ENCODE measurements at places on chromosomes 2 and 18. TPM values are rescaled to one million over a fixed set of nuclear protein-coding genes. Genes with fewer than 3 reads are reported as not detected.

DNA sequence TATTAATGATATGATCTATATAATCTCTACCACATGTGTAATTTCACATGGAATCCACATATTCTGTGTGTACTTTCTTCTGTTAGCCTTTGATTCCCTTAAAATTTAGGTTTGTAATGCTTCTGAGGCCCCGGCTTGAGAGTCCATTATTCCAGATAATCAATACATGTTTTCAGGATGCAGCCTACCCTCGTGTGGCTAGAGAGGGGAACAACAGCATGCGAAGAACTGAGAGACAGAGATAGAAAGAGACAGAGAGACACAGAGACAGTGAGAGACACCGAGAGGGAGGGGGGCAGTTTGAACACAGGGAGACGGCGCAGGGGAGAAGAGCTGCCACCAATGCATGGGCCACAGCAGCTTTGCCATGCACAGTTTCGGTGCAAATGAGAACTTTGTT lies 185.4 kb downstream of the SNTG2 start:
- no peak for DNase-seq

Gene MDH1B
- 0.40 TPM for total RNA-seq

- no peak for DNase-seq
These were observed 102.8 kb downstream of the RNF144A start for GRCh38 chr2:7020059-7020458.

DNA sequence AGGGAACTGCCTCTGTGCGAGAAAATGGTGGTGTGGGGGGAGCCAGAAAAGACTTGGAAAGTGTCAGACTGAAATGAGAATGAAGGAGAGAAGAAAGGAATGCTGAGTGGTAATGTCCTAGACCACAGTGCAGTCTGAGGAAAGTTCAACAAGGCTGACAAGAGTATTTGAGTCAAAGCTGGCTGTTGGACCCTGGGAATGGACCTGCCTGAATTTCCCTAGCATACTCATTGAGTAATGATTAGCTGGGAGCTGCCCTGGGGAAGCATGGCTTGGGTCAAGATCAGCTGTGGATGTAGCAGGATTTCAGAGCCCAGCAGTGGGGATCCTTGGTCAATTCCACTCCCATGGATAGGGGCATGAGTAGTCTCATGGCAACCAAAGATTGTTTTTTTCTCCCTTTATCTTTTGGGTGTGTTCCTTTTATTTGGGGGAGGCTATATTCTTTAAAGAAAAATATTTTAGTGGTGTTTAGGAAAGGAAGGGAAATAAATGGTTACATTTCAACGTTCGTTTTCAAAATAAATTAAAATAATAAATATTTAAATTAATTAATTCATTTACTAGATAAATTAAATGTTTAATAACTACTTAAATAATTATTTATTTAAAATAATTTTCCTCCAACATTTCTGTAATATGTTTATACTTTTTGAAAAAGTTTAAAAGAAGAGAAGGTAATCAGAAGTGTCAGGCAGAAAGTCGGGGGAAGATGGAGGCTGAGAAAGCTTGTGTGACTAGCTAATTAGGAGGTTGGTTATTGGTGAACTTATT lies 15.9 kb upstream of the LHCGR start:
- no peak for DNase-seq

DNA sequence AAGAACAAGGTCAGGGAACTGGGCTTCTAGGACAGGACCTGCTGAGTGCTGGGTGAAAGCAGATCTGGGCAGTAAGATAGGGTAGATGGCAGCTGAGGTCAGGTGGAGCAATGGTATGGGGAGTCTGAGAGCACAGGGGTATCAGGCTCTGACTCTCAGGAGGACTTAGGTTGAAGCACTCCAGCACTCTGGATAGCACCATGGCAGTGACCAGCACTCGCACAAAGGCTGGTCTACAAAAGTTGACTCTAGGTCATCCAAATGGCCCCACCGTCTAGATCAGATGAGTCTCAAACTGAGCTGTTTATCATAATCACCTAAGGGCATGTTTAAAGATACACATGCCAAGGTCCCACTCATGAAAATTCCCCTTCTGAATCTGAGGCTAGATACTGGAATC lies 60.1 kb downstream of the CDKL4 start:
- no peak for DNase-seq

DNA sequence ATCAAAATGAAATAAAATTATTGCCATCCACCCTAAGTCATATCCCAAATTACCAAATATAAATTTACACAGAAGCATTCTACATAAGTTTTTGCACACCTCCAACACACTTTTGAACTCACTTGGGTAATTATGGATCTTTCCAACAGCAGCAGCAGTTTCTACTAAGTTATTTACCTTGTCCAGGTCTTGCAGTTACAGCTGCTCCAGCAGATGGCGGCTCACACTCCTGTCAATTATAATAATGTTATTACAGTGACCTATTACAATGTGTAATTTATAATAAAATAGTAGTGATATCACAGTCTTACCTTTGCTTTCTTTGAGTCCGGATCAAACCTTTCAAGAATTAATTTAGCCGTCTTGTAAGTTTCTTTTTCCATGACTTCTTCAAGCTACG lies 37.9 kb downstream of the LNPK start:
- no peak for DNase-seq

GRCh38 chr18:62324917-62325805 lies at the start of gene TNFRSF11A:
TSS of gene TNFRSF11A (plus strand) at chr18:62325310. CDS start at chr18:62325353, 43 bp downstream.
- peak; percentile 67 for DNase-seq

- DNase-seq = no peak
These were observed 574 bp downstream of the NIFK start for GRCh38 chr2:121736140-121736461.

- no peak for DNase-seq
These were observed 241.0 kb upstream of the RBBP8 start for GRCh38 chr18:22691946-22692710.

Gene DES
- total RNA-seq = not detected

- no peak for DNase-seq
These were observed 73.2 kb downstream of the COL3A1 start for GRCh38 chr2:189047171-189047888.

Gene GALNT13
- 0.15 TPM for total RNA-seq

DNA sequence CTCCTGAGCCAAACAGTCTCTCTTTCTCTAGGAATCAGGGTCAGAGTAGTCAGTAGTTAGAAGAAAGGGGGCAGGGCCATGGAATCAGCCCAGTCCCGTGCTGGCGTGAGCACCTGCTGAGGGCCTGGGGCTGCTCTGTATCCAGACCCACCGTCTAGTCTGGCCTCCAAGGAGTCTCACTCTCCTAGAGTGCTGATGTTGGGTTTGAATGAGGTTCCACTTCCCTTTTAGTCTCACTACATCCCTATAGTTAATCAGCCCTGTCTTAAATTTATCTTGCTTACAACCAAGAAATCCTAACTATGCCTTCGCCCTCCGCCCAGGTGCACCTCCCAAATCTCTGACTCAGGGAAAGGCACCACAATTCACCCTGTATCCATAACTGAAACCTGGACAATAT lies 13.4 kb upstream of the KCTD1 start:
- DNase-seq = no peak

Gene CFAP65
- total RNA-seq = not detected

DNA sequence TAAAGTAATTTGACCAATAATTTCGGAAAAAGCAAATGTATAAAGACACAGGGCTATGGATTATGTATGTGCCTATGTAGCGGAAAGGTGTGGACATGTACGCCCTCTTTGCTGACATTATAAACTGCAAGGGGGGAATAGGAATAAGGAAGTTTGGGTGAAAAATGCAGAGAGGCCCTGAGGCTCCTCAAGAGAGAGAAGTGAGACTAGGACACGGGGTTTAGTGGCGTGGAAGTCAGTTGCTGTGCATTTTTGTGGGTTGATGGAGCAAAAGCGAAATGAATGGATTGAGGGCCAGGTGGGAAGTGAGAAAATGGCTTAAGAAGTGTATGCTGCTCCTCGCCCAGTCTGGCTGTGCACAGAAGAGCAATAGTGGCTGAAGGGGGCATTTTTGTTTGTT lies 96.2 kb upstream of the B3GNT7 start:
- DNase-seq = no peak

- DNase-seq = no peak
These were observed 13.6 kb downstream of the DCC start for GRCh38 chr18:52353589-52353988.

GRCh38 chr18:12990967-12991820 lies at the start of gene CEP192:
TSS of gene CEP192 (plus strand) at chr18:12991362. CDS start at chr18:12999425, 8,063 bp downstream.
- peak; percentile 98 for DNase-seq

DNA sequence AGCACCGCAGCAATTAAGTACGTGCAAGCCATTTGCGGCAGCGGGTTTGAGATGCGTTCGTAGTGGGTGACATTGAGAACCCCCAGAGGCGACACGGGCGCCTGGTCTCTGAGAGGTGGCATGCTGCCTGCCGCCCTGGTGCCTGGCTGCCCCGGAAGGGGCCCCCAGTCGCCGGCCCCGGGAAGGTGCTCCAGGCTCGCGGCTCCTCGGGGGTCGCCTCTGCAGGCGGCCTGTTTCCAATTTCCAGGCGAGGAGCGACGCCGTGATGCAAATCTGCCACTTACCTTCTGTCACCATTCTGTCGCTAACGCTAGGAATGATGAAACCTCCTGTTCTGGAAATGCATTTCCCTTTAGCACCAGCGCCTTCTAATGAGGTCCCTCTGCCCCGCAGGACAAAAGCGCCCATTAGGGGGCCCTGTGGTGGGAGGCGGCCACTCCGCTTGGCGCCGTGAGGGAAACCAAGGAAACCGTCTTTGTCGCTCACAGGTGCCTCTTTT lies 13.0 kb downstream of the KIF5C start:
- DNase-seq = no peak

Gene CYP27A1
- 0.08 TPM for total RNA-seq

DNA sequence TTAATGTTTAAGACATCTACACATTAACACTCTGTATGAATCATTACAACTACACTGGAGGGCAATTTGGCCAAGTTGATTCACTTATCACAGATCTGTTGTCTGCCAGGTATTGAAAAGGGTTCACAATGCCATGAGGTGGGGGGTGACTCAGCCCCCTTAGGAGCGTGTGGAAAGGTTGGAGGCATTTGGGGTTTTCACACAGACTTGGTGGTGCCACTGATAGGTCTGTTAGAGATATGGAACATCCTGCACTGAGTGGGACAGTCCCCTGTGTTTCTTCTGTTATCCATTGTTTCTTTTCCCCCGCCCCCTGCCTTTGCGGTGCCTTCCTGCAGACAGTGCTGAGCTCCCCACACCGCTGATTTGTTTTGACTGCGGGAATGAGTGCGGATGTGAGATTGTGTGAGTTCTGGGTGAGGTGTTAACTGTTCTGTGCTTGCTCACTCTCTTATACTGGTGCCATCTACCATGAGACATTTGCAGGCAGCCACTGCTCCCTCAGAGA lies 9.3 kb upstream of the TSN start:
- DNase-seq = no peak

DNA sequence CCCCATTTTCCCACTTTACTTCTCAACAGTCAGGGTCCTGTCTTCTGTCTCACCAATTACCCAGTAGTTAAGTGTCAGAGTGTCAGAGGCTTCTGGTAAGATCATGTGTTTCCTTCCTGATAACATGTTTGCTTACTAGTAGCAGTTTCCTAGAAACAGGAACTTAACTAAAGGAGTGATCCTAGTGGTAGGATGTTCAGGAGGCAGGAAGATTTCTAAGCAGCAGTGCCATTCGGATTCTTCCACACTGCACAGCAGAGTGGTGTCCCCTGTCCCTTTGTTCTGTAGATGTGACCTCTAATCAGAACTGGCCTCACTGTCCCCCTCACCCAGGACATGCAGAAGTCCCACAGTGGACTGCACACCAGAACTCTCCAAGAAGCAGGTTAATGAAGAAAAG lies 221.8 kb upstream of the OSR1 start:
- no peak for DNase-seq

Gene TMEM185B
- 21.3 TPM for total RNA-seq

GRCh38 chr18:39938676-39939608 lies 2016.1 kb upstream of the PIK3C3 start:
- DNase-seq = no peak

Gene GAREM2
- 2.9 TPM for total RNA-seq

Gene TUBB8B
- total RNA-seq = not detected

DNA sequence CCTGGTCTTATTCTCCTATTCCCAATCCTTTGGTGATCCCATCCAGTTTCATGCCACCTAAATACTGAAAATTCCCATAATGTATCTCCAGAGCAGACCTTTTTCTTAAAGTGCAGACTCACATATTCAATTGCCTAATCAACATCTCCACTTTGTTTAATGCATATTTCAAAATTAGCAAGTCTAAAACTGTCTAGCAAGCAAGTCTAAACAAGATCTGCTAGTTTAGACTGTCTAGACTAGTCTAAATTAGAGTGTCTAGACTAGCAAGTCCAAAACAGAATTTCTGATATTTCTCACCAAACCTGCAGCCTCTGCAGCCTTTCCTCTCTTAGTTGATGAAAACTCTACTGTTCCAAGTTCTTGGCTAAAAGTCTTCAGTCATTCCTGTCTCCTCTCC lies 44.6 kb downstream of the THUMPD2 start:
- DNase-seq = no peak

DNA sequence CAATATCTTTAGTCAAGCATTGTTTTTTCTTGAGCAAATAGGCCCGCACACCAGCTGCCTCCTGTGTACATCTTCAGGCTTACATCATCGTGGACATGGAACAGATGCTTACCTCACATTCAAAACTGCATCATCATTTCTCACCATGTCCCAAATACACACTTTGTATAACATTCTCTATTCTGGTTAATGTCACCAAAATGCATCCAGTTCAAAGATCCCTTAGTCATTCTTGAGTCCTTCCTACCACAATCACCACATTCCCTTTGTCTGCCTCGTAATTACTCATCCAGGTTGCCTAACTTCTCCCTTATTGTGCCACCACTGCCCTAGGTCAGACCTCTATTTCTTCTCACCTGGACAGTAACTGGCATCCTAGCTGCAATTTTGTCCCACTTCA lies 373.7 kb upstream of the GALNT5 start:
- DNase-seq = no peak

DNA sequence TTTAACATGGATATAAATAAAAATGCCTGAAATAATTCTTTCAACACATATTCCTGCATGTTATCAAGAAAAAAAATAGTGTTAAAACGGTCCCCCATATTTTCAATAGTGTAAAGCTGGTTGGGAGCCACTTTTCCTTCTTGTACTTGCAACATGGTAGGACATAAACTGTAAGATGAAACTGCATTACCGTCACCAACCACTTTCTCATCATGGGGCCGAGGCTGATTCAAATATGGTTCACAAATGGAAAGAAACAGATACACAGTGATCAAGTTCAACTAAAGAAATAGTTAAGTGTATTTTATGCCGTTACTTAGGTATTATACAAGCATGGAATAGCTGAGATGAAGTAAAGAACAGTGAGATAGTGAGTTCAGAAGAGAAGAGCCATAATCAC lies 360.7 kb downstream of the ZEB2 start:
- DNase-seq = no peak

Gene MROH2A
- total RNA-seq = not detected

Data from activated CD4-positive, alpha-beta T cell treated with anti-CD3 and anti-CD28 coated beads, Interleukin-2, amount 10 ng/mL, durations not matched to agents 7 days and 5 days (primary cell).